Endodermal cell (in vitro differentiated cells): ENCODE measurements at places on chromosomes 3 and 15. TPM values are rescaled to one million over a fixed set of nuclear protein-coding genes. Genes with fewer than 3 reads are reported as not detected.

DNA sequence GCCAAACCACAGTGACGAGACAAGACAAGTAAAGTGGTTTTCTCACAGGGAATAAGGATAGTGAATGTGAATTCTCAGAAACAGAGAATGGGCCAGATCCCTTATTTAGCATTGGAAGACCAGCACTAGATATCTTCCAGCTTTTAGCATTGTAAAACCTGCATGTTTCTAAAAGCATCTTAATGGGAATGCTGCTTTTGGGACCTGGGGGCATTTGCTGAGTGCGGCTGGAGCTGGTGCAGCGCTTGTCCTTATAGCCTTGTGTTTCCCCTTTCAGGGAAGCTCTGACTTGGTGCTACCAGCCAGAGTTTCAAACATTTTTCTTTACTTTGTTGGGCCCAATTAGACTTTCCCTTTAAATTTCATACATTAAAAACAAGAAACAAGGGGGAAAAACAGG lies 52.9 kb downstream of the CLSTN2 start:
- no peak overlapping the region for H3K27ac ChIP-seq
- DNase-seq, result no peak
- H3K36me3 ChIP-seq, result no peaks in the 10 kb centered on the region

GRCh38 chr3:159668990-159669476 lies 319.6 kb upstream of the IL12A start:
- no peaks in the 10 kb centered on the region for H3K36me3 ChIP-seq
- no peak for DNase-seq
- H3K27ac ChIP-seq, result no peak overlapping the region
- H3K4me3 ChIP-seq, result no peak overlapping the region
- peaks cover 27% of the 10 kb centered on the region for H3K4me1 ChIP-seq

DNA sequence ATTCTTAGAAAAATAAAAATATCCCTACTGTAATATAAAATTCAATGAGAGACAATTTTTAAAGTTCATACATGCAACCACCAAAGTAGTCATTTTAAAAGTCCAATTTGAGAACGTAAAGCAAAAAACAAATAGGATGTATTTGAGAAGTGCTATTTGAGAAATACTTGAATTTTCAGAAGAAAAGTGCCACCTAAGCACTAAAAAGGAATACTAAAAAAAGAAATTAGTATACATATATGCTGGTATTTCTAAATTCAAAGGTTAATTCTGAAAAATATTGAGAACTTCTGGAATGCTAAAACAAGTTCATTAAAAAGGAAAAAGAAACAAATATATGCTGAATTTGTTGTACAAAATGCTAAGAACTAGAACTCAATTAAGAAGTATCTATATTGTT lies 29.2 kb upstream of the ARRDC4 start:
- DNase-seq, result no peak
- no peak overlapping the region for H3K27ac ChIP-seq
- no peak overlapping the region for H3K4me3 ChIP-seq
- no peaks in the 10 kb centered on the region for H3K36me3 ChIP-seq
- no peaks in the 10 kb centered on the region for H3K27me3 ChIP-seq
- no peaks in the 10 kb centered on the region for H3K4me1 ChIP-seq

DNA sequence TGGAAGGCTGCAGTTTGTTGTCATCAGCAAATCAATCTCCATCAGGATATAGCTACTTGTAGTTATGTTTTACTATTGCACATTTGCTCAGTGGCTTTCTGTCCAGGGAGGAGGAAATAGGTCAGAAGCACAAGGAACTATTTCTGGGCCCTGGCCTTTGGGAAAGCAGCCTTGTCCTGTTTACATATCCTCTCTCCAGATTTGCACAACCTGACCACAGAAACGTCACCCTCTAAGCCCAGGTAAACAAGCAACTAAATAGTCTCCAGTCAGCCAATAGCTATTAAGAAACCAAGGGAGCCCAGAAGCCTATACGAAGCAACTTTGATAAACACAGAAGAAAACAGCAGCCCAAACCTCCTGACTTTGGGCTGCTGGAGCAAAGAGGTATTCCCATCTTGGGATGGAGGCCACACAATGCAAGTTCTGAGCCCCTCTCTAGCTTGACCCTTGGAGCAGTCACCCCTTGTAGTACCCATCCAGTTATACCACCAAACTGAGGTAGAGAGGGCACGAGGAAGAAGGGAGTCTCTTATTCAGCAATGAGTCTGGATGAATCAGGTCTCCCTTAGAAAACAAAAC lies 2.3 kb upstream of the FEM1B start:
- H3K27me3 ChIP-seq, result no peaks in the 10 kb centered on the region
- H3K4me1 ChIP-seq, result no peaks in the 10 kb centered on the region
- no peak for DNase-seq
- peaks cover 6% of the 10 kb centered on the region for H3K36me3 ChIP-seq

- peaks cover 5% of the 10 kb centered on the region for H3K4me1 ChIP-seq
- H3K36me3 ChIP-seq, result no peaks in the 10 kb centered on the region
- no peak overlapping the region for H3K27ac ChIP-seq
Observed at GRCh38 chr3:32797776-32798175, 20.0 kb upstream of the TRIM71 start.

DNA sequence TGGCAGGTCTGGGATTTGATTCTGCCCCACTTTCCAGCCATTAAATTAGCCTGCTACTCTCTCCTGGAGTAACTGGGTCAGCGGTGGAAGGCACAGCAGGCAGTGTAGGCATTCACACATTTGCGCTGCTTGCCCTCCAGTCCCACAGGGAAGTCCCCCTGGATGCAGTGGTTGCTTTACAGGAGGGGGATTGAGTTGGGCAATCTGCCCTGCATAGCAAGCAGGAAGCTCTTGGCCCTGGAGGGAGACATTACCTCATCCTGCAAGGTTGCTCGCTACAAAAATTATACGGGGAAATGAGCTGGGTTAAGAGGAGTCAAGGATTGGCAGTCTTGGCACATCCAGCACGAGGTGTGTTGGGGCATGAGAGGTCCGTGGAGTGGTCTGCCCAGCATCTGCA lies 14.8 kb downstream of the MCM2 start:
- peaks cover 81% of the 10 kb centered on the region for H3K36me3 ChIP-seq
- H3K4me1 ChIP-seq, result no peaks in the 10 kb centered on the region
- H3K27me3 ChIP-seq, result no peaks in the 10 kb centered on the region
- DNase-seq, result no peak

DNA sequence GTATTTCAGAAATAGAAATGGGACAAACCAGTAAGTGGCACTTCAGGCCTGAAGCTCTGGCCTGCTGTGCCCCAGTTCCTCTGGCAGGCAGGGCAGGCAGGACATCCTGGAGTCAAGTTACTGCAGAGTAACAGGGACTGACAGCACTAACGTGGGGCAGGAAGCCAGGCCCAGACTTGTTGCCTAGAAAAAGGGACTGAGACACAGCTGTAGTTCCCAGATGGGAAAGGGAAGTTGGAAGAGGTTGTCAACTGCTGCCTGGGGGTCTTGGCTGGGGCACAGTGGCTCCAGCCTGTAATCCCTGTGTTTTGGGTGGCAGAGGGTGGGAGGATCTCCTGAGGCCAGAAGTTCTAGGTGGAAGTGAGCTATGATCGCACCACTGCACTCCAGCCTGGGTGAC lies 171.9 kb downstream of the FMN1 start:
- peak; percentile 85 for DNase-seq
- no peaks in the 10 kb centered on the region for H3K27me3 ChIP-seq

- no peaks in the 10 kb centered on the region for H3K27me3 ChIP-seq
- H3K36me3 ChIP-seq, result no peaks in the 10 kb centered on the region
- DNase-seq, result no peak
- H3K4me3 ChIP-seq, result no peak overlapping the region
Observed at GRCh38 chr3:73213896-73214295, 152.4 kb downstream of the EBLN2 start.

DNA sequence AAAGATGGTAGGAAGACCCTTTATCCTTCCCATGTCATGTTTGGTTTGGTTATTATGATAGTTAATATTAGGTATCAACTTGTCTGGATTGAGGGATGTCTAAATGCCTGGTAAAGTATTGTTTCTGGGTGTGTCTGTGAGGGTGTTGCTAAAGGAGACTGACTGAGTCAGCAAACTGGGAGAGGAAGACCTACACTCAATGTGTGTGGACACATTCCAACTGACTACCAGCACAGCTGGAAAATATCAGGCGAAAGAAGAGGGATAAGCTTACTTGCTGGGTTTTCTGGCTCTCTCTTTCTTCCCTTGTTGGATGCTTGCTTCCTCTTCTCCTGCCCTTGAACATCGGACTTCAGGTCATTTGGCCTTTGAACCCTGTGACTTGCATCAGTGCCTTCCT lies 1227.6 kb upstream of the EPHA6 start:
- no peak overlapping the region for H3K4me3 ChIP-seq
- H3K27me3 ChIP-seq, result no peaks in the 10 kb centered on the region
- H3K27ac ChIP-seq, result no peak overlapping the region
- no peaks in the 10 kb centered on the region for H3K36me3 ChIP-seq

DNA sequence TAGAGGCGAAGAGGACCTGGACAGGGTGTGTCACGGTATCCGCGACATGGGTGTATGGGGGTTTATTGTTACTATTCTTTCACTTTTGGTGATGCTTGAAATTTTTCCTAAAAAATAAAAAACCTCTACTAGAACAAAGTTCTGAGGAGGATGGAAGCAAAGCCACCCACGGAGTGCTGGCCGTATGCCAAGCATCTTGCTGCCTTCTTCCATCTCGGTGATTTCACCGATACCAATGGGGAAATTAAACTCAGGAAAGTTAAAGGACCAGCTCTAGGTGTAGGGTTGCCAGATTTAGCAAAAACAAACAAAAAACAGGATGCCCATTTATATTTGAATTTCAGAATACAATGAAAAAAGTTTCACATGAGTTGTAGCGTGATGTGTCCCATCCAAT lies 33.9 kb downstream of the SMAD6 start:
- no peak overlapping the region for H3K4me3 ChIP-seq
- H3K36me3 ChIP-seq, result peaks cover 73% of the 10 kb centered on the region

DNA sequence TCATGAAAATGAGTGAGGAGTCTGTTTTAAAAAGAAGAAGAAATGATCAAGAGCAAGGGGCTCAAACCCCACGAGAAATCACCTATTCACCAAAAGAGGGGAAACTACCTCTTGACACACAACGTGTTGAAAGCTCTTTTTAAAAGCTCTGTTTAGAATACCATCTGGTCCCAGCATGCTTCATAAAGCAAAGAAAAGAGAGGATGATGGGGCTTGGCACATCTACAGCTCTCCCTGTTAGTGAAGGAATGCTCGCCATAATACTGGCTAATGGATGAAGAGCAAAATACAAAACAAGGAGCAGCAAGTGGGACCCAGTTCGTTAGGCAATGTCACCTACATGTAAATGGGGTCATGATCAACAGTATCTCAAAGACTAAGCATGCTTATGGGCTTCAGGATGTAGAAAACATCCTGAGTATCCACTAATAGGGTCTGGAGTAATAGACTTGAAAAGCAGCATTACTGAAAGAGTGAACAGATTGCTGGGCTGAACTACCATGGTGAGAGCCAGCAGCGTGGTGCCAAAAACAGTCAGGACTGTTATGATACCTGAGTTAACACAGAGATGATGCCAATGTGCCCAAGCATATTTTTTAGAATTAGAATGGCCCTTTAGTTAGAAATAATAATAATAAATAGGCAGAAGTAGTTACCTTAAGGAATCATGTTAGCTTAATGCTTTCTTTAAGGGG lies 159.7 kb upstream of the POU1F1 start:
- DNase-seq, result no peak
- no peaks in the 10 kb centered on the region for H3K4me1 ChIP-seq
- no peak overlapping the region for H3K4me3 ChIP-seq

Gene SNURF
- 21.8 and 27.4 TPM in 2 replicates for total RNA-seq

Gene ZNF80
- not detected in 3 replicates for total RNA-seq

Gene ADAMTS7
- 42.5 and 55.8 TPM in 2 replicates for total RNA-seq
